ENCODE measurements at places on chromosomes 12 and 14.

- no peak for DNase-seq
These were observed 60.3 kb upstream of the KCNMB4 start for GRCh38 chr12:70305794-70306193.

DNA sequence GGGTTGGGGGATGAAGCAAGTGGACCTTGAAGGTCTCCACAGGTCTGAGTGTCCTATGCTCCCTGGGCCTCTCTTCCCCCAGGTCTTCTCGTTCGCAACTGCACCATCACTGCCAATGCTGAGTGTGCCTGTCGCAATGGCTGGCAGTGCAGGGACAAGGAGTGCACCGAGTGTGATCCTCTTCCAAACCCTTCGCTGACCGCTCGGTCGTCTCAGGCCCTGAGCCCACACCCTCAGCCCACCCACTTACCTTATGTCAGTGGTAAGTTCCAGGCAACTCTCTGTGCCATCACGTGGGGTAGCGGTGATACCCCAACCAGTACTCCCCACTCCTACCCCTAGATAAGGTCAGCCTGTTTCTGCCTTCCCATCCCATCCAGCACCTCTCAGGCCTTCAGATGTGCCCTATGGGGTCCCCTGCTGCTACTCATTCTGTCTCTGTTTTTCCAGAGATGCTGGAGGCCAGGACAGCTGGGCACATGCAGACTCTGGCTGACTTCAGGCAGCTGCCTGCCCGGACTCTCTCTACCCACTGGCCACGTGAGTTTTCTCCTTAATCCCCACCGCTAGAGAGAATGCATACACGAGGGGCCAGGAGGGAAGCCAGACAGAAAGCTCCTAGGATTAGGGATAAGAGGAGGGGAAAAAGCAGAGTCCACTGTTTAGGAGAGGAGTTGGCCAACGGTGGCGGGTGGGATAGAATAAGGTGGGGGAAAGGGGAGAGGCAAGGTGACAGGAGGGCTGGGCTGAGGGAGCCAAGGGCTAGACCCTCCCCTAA, 1.6 kb upstream of the TAPBPL start:
- no peak for DNase-seq

GRCh38 chr12:126033751-126034150, 968.5 kb downstream of the AACS start:
- no peak for DNase-seq

DNA sequence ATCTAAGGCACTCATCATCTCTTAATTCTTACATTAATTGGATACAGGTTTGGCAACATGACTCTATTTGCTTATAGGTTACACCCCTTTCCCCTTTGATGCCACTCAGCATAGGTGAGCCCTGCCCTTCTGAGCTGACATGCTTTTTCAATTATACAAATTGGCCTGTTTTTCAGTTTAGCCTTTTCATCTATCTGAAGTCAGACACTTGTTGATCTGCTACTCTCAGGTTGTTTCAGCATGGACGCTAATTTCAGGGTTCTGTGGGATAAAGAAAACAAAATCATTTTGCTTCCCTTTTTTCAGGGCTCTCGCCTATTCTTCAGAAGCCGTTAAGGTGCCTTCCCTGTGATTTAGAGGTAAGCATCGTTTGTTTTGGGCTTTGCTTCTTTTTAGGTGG, 55.3 kb downstream of the DACT1 start:
- DNase-seq = no peak

GRCh38 chr12:92513231-92513730, 189.5 kb upstream of the PLEKHG7 start:
- DNase-seq = no peak

- DNase-seq = no peak
These were observed 439.3 kb downstream of the DPF3 start for GRCh38 chr14:72454388-72455160.

DNA sequence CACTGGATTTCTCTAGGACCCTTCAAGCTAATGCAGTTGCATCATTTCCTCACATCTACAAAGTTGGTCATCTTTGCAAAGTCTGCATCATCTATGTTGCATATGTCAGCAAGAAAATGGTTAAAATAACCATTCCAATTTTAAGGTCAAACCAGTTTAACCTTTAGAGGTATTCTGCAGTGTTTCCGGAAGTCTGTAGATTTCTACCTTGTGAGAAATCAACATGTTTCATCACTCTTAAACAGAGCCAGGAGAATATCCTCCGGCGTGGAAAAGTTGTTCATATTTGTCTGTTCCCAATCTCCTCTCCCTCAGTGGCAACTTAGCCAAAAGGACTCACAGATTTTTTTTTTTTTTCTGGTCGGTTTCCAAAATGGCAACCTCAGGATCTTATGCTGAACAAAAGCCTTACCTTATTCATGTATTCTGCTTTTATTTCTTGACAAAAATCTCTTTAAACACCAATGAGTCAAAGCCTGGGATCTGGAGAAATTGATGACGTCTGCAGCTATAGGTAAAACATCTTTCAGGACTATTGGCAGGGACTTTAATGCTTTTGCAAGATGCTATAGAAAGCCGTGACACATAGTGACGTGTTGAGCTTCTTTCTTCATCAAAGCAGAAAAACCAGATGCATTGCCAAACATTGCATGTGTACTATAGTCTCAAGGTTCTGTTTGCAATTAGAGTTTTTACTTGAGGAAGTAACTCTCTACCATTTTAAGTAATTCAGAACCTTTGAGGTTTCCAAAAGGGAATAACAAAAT, 16.0 kb upstream of the CDK17 start:
- no peak for DNase-seq

GRCh38 chr14:73780391-73780790, 66.2 kb upstream of the PNMA1 start:
- no peak for DNase-seq

GRCh38 chr12:1523046-1523445, 71.3 kb downstream of the FBXL14 start:
- no peak for DNase-seq

DNA sequence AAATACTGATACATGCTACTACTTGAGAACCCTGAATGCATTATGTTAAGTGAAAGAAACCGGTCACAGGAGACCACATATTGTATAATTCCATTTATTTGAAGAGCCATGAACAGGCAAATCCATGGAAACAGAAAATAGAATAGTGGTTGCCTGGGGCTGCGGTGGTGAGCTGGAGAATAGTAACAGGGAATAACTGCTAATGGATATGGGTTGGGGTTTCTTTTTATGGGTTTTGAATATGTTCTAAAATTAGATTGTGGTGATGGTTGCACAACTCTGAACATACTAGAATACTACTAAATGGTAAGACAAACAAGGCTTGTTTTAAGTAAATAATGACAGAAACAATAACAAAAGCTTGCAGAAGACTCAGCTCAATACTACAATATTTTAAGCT, 293.0 kb downstream of the BTG1 start:
- no peak for DNase-seq

- DNase-seq = no peak
These were observed 27.5 kb downstream of the HVCN1 start for GRCh38 chr12:110661337-110661972.

DNA sequence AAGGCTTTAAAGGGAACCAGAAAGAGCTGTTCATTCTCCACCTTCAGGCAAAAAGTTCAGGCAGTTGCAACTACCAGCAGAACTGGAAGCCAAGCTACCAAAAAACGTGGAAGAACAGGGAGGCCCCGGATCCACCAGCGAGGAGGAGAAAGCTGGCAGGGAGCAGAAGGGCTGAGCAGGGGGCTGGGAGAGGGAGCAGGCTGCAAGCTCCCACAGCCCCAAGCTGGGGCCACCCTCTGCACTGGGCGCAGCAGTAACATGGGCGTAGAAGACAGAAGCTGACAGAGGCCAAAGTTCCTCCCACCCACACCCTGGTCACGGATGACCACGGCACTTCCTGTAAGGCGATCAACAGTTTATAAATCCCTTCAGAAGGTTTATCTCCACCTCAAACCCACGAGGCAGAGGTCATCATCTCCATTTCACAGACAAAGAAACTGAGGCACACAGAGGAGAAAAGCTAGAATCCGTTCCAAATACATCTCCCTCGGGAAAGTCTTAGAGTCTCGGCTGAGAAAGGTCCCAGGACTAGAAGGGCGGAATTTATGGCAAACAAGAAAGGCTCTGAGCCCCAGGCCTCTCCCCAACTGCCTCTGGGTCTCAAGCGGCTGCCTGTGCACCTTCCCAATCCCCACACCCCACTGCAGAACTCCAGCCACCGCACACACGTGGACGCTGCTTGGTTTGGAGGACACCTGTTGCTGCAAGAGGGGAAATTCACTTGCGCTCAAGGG, 1.8 kb downstream of the CCDC85C start:
- DNase-seq = peak; percentile 38

- DNase-seq = no peak
These were observed 218.2 kb downstream of the RPL10L start for GRCh38 chr14:46433381-46433780.

DNA sequence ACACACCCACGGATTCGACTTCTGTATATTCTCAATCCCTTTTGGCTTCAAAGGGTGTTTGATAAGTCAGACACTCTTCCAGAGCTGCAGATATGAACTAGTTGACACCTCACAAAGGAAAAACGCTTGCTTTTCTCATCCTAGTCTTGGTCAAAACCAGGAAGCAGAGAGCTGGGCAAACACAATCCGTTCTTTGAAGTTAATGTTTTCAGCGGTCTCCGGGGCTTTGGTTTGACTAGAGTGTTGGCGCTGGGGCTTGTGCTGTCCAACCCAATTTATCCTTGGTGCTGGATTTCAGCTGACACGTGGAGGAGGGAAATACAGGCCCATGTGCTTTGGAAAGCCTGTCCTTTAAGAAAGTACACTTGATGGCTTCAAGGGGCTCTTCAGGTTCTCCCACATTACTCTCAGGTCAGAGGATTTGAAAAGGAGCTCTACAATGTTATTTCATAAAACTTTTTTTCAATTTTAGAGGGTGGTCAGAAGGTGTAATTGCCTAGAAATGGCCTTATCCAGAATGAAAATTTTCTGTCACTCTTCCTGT, 985.8 kb downstream of the VRK1 start:
- no peak for DNase-seq

- no peak for DNase-seq
These were observed 601.8 kb downstream of the SLC16A7 start for GRCh38 chr12:60197589-60197988.

DNA sequence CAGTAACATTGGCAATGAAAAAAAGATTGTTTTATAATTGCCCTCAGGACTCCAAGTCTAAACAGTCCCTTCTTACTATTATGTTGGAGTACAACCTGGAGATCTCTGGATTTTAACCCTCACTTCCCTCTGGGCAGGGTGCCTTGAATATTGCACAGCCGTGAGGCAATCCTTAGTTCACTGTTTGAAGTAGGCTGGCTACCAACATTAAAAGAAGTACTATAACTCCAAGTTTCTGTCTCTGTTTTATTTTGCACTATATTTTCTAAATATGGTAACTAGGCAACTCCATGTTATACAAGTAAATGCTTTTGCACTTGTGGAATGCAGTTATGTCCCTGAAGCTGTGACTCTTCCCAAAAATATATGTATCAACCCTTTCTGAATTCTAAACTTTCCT, 490.7 kb downstream of the EGLN3 start:
- DNase-seq = no peak

DNA sequence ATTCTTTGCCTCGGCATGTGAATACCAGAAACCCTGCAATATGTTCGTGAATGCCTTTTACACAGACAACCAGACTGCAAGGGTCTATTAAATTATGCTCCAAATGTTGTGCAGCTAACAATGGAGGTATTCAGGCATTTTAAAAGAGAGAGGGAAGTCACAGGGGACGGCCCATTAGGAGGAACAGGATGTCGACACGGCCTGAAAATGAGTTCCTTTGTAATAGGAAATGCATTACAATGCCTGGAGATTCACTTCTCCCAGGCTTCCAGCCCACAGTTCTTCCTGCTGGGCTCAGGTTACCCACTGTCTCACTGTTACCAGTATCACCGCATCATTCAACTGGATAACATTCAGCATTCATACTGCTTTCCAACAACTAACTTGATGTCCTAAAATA, 2.5 kb downstream of the DUSP6 start:
- no peak for DNase-seq

GRCh38 chr12:14454098-14454907, 88.8 kb downstream of the ATF7IP start:
- no peak for DNase-seq

- DNase-seq = no peak
These were observed 24.7 kb downstream of the TTC7B start for GRCh38 chr14:90791486-90791885.

DNA sequence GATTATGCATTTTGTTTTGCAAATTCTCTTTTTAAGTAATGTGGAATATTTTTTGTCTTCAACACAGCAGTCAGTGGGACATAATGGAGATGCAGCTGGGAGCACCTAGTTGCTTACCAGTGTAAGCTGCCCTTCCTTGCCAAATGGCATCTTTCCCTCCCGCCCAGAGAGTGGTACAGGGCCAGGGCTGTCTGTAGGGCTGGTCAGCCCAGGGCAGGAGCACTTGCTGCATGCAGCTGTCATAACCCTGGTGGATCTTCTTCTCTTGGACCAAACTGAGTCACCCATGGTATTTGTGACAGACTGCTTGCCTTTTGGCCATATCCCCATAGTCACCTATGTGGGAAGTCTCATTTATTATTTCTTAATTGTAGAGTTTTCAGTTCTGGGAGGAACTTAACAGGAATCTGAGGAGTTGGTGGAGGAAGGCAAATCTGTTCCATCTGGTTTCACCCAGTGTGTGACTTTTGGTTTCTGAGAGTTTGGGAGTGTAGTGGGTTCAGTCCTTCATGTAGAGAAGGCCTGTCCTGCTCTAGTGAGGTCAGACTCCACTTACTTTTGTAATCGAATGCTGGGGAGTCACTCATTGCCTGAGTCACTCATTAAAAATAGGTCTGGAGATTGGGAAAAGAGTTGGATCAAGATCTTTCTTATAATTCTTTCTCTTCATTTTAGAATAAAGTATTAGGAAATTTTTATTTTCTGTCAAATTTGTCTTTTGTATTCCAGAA, 62.0 kb upstream of the ASPG start:
- DNase-seq = no peak

DNA sequence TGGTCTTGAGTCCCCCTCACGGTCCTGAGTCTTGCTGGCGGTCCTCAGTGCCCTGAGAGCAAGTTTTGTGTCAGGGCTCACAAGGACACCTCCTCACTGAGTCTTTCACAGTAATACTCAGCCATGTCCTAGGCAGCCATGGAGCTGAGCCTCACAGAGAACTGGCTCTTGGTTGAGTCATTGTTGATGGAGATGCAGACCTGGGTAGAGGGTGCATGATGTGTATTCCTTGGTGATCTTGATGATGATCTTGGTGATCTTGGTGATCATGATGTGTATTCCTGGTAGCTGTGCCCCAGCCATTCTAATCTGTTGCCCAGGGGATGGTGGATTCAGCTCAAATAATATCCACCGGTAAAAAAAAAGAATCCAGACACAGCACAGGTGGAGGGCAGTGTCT, 495.4 kb downstream of the TMEM121 start:
- no peak for DNase-seq

All from NCI-H446 (cell line).